ENCODE measurements at places on chromosomes 4 and X. TPM values are rescaled to one million over a fixed set of nuclear protein-coding genes. Genes with fewer than 3 reads are reported as not detected.

Gene HSPA4L
- total RNA-seq, result 12.4 TPM

Gene PGAM4
- not detected for total RNA-seq

Gene SAGE1
- not detected for total RNA-seq

Gene PDZD4
- total RNA-seq, result under 0.01 TPM

Gene IQCM
- total RNA-seq, result not detected

Gene TDO2
- not detected for total RNA-seq

Gene C1QTNF7
- total RNA-seq, result not detected

Gene CT45A6
- not detected for total RNA-seq

Gene CENPVL2
- not detected for total RNA-seq

DNA sequence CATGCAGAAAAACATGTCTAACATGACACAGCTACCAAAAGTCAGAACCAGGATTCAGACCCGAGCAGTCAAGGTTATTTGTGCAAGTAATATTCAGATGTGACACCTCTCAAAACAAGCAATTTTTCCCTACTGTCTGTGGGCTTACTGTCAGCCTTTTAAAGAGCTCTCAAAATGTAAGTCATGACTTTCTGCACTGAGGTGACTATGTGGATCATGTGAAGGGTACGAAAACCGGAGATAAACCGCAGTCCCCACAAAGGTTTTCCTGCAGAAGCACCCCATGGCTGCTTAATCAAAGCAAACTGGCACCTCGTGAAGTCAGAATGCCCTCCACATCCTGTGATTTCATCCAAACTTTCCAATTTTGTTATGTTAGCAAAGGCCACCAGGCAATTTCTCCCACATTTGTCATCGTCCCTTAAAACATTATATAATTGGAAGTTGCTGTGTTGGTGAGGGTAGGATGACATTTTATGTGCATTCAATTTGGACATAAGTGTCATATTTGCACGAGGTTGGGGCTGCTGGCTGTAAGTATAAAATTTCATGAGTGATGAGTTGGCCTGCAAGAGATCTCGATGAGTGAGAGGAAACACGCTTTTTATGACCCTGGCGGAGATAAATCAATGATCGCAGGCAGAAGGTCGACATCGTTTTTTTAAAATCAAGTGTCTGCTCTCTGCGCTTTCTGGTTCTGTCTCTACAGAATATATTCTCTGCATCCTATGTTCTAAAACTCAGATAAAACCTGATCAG, 161.2 kb downstream of the STK32B start:
- DNase-seq, result no peak

GRCh38 chr4:100746141-100746739, 228.4 kb upstream of the EMCN start:
- peak; percentile 15 for DNase-seq

GRCh38 chrX:3346501-3347259, at the start of gene MXRA5:
TSS of gene MXRA5 (minus strand) at chrX:3346652. CDS start at chrX:3343833, 2,819 bp downstream.
- DNase-seq, result peak; percentile 52

- no peak for DNase-seq
Observed at GRCh38 chrX:70754169-70754848, 154.2 kb downstream of the TEX11 start.

DNA sequence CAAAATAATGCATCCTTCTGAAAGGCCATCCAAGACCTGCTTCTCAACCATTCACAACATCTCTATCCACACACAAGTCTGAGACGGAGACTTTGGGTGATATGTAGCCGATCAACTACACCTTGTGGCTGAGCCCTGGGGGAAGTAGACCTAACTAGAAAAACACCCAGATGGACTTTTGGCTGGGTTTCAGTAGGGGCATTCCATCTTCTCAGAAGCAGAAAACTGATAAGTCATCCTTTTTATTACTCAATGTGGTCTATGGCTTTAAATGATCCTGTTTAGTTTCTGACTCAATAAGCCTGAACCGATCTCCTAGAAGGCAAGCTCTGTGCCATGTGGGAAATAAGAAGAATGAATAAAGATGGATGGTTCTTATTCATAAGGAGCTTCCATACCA, 82.5 kb upstream of the AFF2 start:
- peak; percentile 45 for DNase-seq

GRCh38 chr4:70746179-70746839, 24.5 kb downstream of the RUFY3 start:
- DNase-seq, result peak; percentile 42

DNA sequence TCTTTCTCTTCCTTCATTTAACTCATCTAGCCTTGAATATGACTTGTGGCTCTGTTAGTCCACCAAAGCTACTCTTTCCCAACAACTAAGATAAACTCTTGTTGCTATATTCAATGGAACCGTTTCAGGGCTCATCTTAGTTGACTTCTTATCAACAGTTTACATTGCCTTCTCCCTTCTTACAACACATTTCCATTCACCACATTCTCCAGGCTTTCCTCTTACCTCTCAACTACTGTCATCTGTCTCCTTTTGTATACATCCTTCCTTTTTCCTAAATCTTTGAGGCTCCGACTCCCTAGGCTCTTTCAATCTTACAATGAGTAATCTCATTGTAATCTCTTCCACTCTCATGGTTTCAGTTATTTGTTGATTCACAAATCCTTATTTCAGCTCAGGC, 58.5 kb downstream of the NCAPG start:
- no peak for DNase-seq

DNA sequence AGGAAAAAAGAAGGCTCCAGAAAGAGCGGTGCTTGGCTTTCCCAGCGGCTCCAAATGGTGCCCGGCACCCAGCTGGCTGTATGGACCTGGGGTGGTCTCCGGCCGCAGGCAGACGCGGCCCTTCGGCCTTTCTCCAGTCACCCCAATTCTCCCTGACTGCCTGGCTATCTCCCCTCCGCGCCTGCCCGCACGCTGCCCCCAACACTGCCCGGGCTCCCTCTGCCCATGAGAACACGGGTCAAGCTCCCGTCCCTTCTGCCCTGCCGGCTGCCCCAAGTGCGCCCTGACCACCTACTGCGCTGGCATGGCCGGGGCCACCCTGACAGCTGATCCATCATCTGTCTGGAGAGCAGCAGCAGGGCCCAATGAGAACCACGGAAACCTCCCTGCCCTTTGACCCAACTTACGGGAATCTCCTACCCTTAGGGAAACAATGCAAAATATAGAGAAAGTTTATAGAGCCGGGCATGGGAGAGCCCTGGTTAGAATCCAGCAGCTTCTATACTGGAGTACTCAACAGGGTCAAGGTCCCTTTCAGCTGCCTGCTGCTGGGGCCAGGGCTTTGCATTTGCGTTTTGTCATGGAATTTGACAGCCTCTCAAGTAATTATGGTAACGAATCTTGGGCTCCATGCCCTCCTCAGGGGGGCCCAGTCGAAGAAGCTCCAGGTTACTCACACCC, 1.2 kb upstream of the FAM3A start:
- no peak for DNase-seq

- no peak for DNase-seq
Observed at GRCh38 chr4:130825284-130825683, 1729.3 kb downstream of the C4orf33 start.

DNA sequence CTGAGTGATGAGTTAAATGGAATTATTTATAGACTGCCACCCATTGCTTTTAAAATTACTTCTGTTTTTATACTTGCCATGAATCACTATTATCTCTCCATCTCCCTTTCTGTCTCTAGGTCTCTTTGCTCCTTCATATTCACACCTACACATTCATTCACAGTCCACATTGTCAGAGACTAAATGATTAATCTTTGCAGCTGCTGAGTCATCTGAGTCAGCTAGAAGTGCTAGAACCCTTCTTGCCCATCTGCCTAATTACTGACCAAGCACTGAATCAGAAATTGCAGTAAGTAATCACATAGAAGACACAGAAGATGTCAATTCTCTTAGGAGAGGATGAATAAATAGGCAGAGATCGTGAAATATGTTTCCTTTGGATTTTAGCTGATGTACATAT, 31.6 kb upstream of the RPS6KA6 start:
- peak; percentile 55 for DNase-seq

DNA sequence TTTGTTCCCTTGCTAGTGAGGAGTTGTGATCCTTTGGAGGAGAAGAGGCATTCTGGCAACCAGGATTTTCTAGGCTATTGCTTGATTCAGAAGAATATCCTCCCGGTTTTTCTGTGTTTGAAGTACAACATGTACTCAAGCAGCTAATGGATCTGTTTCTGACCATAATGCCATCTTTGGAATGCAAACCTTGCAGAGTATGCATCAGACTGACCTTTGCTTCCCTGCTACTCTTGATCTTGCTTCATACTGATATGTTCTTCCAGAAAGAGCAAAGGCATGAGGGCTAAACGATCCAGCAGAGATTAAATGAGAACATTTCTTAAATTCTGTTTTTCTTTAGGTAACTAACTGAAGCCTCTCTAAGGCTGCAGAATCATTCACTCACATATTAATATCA, 265.4 kb upstream of the SLC7A11 start:
- no peak for DNase-seq

GRCh38 chr4:102324730-102325129, 20.6 kb downstream of the SLC39A8 start:
- DNase-seq, result no peak

- DNase-seq, result no peak
Observed at GRCh38 chr4:153333874-153334273, 10.6 kb upstream of the MND1 start.

DNA sequence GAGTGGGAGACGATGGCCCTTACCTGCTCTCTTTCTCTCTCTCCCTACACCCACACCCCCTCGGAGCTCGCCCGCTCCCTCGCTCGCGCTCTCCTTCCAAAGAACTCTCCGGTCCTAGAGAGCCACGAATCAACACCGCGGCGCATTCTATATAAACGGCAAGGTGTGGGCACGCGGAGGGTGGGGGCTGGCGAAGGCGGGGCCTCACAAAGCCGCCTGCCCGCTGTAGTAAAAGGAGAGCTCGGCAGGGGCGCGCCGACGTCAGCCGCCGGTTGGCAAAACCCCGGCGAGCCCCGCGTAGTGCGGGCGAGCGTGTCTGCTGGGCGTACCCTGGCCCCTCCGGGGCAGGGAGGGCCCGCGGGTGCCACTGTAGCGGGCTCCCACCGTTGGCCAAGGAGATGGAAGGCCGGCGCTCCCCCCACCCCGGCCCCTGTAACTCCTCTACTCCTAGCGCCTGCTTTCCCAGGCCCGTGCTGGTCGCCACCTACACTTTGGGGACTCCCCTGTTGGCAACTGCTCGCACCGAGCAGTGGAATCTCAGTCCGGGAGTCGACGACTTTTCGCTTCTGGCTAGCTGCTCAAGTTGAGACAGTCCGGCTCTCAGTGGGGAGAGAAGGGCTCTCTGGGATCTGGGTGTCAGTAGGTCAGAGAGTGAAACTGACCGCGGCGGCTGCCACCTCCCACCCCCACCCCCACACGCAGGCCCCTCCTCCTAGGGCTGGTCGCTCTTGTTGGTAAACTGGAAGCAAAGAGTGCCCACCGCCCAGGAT, 325.5 kb upstream of the F9 start:
- DNase-seq, result no peak

DNA sequence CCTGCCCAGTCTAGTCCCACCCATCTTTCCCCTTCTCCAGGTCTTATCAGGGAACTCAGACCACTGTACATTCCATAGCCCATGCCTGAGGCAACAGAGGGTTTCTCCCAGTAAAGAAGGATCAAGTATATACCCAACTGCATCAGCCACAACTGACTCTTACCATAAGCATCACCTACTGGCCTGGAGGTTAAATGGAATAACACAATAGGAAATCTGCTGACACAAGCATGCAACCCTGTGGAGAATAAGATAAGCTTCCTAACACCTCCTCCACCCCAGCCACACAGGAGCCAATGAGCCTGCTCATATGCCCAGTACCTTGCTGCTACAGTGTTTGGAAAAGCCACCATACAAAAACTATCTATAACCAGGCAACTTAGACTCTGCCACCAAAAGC, 34.6 kb upstream of the PLK4 start:
- no peak for DNase-seq

GRCh38 chr4:151460434-151460833, 51.5 kb downstream of the FHIP1A start:
- no peak for DNase-seq

DNA sequence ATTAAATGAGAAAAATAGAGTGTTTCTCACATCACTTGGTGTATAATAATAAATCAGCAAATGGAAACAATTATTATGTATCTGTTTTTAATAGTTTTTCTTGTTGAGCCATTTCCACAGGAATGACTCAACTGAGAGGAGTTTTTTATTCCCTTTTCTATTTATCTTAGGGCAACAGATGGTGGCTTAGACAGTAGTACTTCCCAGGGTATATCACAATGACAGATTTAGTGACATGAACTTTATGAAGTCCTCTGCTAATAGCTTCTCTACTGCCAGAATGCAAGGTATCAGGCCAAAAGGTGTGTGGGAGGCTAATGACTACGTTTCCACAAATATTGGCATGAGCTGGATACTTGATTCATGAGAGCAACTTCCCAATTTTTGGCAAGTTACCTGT, 126.7 kb downstream of the HTR2C start:
- DNase-seq, result no peak

DNA sequence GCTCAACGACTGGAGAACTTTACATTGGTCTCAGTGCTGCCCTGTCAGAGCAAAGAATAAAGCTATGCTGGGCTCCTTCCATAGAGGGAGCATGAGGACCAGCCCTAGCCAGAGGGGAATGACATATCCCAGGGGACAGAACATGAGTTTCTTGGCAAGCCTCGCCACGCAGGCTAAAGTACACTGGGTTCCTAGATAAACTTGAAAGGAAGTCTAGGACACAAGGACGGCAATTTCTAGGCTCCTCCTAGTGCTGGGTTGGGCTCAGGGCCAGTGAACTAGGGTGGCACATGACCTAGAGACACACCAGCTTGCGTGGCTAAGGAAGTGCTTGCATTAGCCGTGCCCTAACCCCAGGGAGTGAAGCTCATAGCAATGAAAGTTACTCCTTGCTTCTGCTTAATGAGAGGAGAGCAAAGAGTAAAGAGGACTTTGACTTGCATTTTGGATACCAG, 141.0 kb downstream of the MAB21L2 start:
- DNase-seq, result peak; percentile 68

- no peak for DNase-seq
Observed at GRCh38 chrX:118271775-118272174, 74.1 kb upstream of the WDR44 start.

GRCh38 chrX:150352581-150352980, 10.5 kb upstream of the MAMLD1 start:
- no peak for DNase-seq

DNA sequence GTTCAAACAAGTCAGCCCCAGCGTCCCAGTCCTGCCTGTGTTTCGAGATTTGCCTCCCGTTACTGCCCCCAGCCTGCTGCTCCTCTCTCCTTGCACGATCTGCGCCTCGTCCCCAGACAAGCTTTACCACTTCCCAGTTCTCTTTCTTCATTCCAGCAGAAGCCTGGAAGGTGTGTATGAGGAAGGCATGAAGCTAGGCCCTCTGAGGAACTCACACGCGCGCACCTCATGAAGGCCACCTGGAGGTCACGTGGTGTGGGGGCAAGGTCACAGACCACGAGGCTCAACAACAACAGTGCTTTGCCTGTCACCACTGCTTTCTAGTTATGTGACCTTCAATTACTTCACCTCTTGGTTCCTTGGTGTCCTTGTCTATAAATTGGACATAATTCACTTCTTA, 181.0 kb downstream of the PALLD start:
- no peak for DNase-seq

Data from bronchial epithelial cell (primary cell).